GM23338 (cell line): ENCODE measurements at places on chromosomes 3 and 15. TPM values are rescaled to one million over a fixed set of nuclear protein-coding genes. Genes with fewer than 3 reads are reported as not detected.

KLHL40 gene
- not detected in 2 replicates for total RNA-seq

CYP8B1 gene
- not detected in 2 replicates for total RNA-seq

DNAJA4 gene
- total RNA-seq = 10.3 and 12.5 TPM in 2 replicates

KBTBD8 gene
- total RNA-seq = 19.9 and 20.2 TPM in 2 replicates

CD80 gene
- total RNA-seq = not detected in 2 replicates

DNA sequence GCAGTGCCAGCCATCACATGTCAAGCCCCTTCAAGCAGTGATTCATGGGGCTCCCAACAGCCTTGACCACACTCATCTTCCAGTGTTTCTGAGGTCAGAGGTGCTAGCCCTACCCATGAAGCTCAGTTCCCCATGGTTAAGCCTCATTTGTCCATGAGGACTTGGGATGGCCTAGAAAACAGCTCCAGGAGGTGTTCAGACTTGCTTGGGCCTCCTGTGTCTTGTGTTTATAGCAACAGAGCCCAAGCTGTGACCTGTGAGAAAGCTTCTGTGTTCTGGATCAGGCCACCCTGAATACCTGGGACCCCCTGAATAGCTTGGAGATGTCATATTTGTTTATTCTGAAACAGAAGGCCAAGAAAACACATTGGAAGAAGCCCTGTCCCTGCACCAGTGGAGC lies 36.7 kb downstream of the LARP6 start:
- H3K4me1 ChIP-seq = no peaks in the 10 kb centered on the region
- no peak overlapping the region for H3K4me3 ChIP-seq
- no peak overlapping the region for H3K27ac ChIP-seq
- no peak for DNase-seq
- no peaks in the 10 kb centered on the region for H3K27me3 ChIP-seq
- no peaks in the 10 kb centered on the region for H3K36me3 ChIP-seq

GRCh38 chr3:113533534-113533892 lies 1.2 kb downstream of the SIDT1 start:
- H3K36me3 ChIP-seq = no peaks in the 10 kb centered on the region
- H3K27ac ChIP-seq = no peak overlapping the region
- peak overlapping the region; percentile 67 for H3K4me3 ChIP-seq
- peaks cover 7% of the 10 kb centered on the region; the same call in 1 of the 2 replicates for H3K4me1 ChIP-seq
- no peak for DNase-seq

GRCh38 chr15:41048397-41048796 lies 67.7 kb downstream of the INO80 start:
- no peaks in the 10 kb centered on the region for H3K27me3 ChIP-seq
- DNase-seq = no peak
- H3K27ac ChIP-seq = no peak overlapping the region
- H3K4me3 ChIP-seq = no peak overlapping the region
- peaks cover 49% of the 10 kb centered on the region for H3K36me3 ChIP-seq

- no peaks in the 10 kb centered on the region for H3K36me3 ChIP-seq
- H3K27ac ChIP-seq = no peak overlapping the region
- H3K27me3 ChIP-seq = no peaks in the 10 kb centered on the region
- no peaks in the 10 kb centered on the region for H3K4me1 ChIP-seq
- no peak for DNase-seq
Measured at GRCh38 chr3:24191801-24192403, 246.8 kb downstream of the NR1D2 start.

DNA sequence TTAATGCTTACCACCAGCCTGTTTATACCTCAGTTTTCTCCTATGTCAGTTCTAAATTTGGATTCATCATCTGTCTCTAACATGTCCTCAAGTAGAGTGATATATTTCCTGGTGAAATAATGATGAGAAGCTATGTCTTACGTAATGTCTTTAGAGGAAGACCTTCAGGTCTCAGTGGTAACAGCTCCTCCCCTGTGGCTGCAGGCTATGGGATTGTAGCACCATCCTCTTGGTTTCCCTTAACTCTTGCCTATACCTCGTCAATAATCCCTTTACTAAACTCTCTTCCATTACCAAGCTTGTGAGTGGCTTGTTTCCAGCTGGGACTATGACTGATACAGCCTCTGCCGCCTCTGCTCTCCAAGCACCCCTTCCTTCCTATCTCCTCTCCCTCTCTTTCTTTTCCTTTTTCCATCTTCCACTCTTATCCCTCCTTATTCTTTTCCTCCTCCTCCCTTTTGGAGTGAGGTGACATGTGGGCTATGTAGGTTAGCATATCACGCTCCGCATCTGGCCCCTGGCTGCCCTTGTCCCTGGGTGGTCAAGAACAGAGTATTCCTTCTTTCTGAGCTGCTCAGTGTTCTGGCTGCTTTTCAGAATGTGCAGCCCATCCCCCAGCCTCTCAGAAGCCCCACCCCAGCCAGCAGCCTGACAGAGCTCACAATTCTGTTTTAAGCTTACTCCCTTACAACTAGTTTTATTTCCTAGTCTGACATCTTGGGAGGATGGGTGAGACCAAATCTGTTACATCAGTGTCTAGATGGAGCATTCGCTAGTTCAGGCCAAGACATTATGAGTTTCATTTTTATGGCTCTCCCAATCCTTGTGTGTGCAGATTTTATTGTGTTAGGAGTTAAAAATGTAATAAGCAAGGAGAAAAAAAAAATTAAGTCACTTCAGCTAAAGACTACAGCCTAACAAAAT lies 75.0 kb upstream of the RNU6-1 start:
- no peak overlapping the region for H3K27ac ChIP-seq
- peak overlapping the region; percentile 15; the same call in 1 of the 2 replicates for H3K4me3 ChIP-seq
- H3K36me3 ChIP-seq = peaks cover 3% of the 10 kb centered on the region
- peaks cover 26% of the 10 kb centered on the region for H3K4me1 ChIP-seq

DNA sequence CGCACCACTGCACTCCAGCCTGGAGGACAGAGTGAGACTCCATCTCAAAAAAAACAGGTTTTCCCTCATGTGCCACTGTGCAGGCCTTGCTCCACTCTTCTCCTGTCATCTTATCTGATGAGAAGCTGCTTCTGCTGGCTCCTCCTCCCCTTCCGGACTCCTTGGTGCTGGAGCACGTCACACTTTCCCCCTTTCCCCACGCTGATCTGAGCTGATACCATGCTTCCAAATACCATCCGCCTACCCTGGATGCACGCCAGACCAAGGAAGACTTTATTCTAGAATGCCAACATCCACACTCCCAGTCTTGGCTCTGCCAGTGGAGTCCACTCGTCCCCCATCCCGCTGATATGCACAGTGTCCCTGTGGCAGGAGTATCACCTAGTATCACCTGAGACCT lies 31.3 kb downstream of the HOMER2 start:
- H3K4me1 ChIP-seq = no peaks in the 10 kb centered on the region
- DNase-seq = no peak
- H3K27ac ChIP-seq = no peak overlapping the region
- H3K36me3 ChIP-seq = no peaks in the 10 kb centered on the region
- H3K4me3 ChIP-seq = no peak overlapping the region

GRCh38 chr3:143885780-143886427 lies 37.6 kb upstream of the SLC9A9 start:
- no peak overlapping the region for H3K27ac ChIP-seq
- no peaks in the 10 kb centered on the region for H3K36me3 ChIP-seq
- H3K27me3 ChIP-seq = no peaks in the 10 kb centered on the region
- peak; percentile 74 for DNase-seq
- no peak overlapping the region for H3K4me3 ChIP-seq

DNA sequence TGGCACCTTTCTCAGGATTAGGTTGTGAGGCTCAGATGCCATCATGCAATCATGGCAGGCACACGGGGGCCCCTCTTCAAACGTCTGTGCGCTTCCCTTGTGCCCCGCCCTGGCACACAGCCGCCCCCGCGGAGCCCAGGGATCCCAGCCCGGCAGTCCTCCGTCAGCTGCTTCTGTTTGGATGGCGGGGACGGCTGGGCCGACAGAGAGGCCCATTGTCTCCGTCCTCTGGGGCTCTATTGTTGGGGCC lies 849 bp upstream of the HDAC11 start:
- no peaks in the 10 kb centered on the region for H3K36me3 ChIP-seq
- peak overlapping the region; percentile 82 for H3K4me3 ChIP-seq
- H3K27me3 ChIP-seq = no peaks in the 10 kb centered on the region
- peaks cover 8% of the 10 kb centered on the region for H3K4me1 ChIP-seq

DNA sequence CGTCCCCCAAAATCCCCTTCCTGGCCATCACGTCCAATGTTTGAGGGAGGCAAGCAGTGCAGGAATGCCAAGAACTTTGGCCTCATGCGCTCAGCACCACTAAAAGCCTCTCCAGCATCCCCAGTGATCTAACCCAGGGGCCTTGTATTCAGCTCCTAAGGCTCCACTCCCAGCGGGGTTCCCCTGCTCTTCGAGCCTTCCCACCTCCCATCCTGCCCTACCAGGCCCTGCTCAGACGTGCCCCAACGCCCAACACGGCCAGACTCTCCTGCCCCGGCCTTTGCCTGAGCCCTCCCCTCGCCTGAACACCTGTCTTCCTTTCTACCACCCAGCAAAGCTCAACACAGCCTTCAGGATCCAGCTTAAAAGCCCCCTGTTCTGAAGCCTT lies 30.5 kb downstream of the PLXND1 start:
- no peaks in the 10 kb centered on the region for H3K27me3 ChIP-seq
- H3K4me1 ChIP-seq = no peaks in the 10 kb centered on the region
- DNase-seq = peak; percentile 53
- H3K4me3 ChIP-seq = no peak overlapping the region

GRCh38 chr3:40576396-40576795 lies 51.6 kb downstream of the ZNF621 start:
- H3K4me1 ChIP-seq = no peaks in the 10 kb centered on the region
- no peaks in the 10 kb centered on the region for H3K36me3 ChIP-seq
- H3K27ac ChIP-seq = no peak overlapping the region
- no peak overlapping the region for H3K4me3 ChIP-seq
- H3K27me3 ChIP-seq = no peaks in the 10 kb centered on the region
- no peak for DNase-seq

DNA sequence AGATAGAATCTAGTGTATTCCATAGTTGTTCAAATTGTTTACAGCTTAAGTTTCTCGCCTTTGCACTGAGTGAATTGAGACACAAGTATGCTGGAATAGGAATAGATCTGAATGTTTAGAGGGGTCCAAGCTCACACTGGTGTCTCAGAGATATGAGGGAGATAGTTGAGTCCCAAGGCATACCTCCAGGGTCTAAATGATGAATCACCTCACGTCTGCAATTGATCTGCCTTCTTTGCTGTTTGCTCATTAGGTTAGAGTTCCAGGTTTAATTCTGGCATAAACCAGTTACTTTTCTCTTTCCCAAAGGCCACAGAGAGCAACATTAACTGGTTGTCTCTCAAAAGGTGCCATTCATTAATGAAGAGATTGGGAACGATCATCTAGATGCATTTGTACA lies 106.3 kb upstream of the MME start:
- H3K4me1 ChIP-seq = no peaks in the 10 kb centered on the region; the same call in 1 of the 2 replicates
- no peak overlapping the region for H3K4me3 ChIP-seq
- no peaks in the 10 kb centered on the region for H3K27me3 ChIP-seq
- DNase-seq = no peak
- H3K36me3 ChIP-seq = no peaks in the 10 kb centered on the region
- no peak overlapping the region for H3K27ac ChIP-seq

DNA sequence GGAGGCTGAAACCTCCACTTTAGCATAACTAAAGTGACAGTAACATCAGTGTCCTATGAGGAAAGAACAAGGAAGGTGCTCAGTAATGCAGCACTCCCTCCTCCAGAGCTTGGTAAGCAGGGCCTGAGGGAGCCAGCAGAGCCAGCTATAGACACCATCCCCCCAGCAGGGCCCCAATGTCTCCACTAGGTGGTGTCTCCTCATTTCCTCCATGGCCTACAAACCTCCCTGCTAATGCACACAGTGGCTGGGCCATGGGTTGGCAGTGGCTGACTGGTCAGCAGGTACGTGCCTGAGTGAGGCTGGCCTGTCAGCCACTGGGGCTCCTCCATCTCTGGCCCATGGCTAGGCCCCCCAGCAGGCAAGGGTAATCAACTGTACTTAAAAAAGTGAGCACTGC lies 13.6 kb downstream of the MRPS25 start:
- peaks cover 52% of the 10 kb centered on the region for H3K36me3 ChIP-seq
- DNase-seq = peak; percentile 86
- no peak overlapping the region for H3K4me3 ChIP-seq

DNA sequence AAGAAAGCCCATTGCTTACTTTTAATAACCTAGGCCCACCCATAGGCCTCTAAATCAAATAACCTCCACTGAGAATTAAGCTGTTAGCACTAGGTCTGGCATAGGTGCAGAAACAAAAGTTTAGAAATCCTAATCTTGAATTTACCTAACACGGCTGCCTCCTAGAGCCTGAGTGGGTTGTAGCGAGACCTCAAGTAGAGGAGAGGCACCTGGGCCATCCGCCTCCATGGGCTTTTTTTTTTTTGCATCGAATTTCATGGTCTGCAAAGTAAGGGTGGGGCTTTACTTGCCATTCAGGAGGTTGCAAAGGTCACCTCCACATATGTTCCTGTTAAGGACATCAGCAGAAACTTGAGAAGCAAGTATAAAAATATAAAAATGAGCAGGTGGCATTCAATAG lies 6.6 kb upstream of the TPM1 start:
- DNase-seq = peak; percentile 53
- no peak overlapping the region for H3K4me3 ChIP-seq
- no peaks in the 10 kb centered on the region for H3K36me3 ChIP-seq
- peaks cover 19% of the 10 kb centered on the region for H3K4me1 ChIP-seq
- H3K27me3 ChIP-seq = no peaks in the 10 kb centered on the region

GRCh38 chr3:101611023-101611422 lies 37.0 kb downstream of the PCNP start:
- no peak for DNase-seq
- H3K36me3 ChIP-seq = no peaks in the 10 kb centered on the region
- no peak overlapping the region for H3K27ac ChIP-seq
- H3K27me3 ChIP-seq = no peaks in the 10 kb centered on the region
- no peak overlapping the region for H3K4me3 ChIP-seq

DNA sequence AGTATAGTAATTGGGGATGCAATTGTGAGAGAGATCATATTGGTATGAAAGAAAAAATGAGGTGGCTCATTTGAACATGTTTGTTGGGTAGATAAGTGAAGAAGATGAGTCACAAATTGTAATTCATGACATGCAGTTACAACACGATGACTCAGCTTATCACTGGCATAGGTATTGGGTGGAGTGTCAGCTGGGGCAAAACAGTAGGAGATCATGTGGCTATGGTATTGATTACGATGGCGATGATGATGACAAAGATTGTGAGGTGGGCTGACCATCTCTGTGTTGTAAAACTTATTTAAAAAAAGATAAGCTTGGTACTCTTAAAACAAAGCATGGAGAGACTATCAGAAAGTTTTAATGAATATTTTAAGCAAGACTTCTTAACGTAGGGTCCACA lies 11.6 kb upstream of the DPH6 start:
- no peaks in the 10 kb centered on the region for H3K27me3 ChIP-seq
- no peaks in the 10 kb centered on the region for H3K4me1 ChIP-seq

- no peaks in the 10 kb centered on the region for H3K27me3 ChIP-seq
- H3K4me3 ChIP-seq = no peak overlapping the region
- no peak for DNase-seq
Measured at GRCh38 chr3:125187599-125187910, 25.0 kb downstream of the SLC12A8 start.
